ENCODE measurements at places on chromosomes 5 and 9.
A peak's percentile ranks its signal among the peaks of the same experiment; 100 is the strongest.

GRCh38 chr9:2378816-2379215 is 242.8 kb upstream of the VLDLR start:
- no peak for DNase-seq

- peak; percentile 25 for DNase-seq
These were observed 627.9 kb upstream of the RORB start for GRCh38 chr9:73869264-73869663.

GRCh38 chr5:113224605-113225065 is 210.2 kb downstream of the TSSK1B start:
- DNase-seq = no peak

GRCh38 chr5:129554134-129554904 is 94.2 kb downstream of the ADAMTS19 start:
- peak; percentile 31 for DNase-seq

- no peak for DNase-seq
These were observed 545.0 kb downstream of the PRR16 start for GRCh38 chr5:121009058-121009457.

- DNase-seq = peak; percentile 99
These were observed 46.2 kb upstream of the PWWP2A start for GRCh38 chr5:160165137-160166068.

- no peak for DNase-seq
These were observed 289.8 kb upstream of the GRAMD2B start for GRCh38 chr5:126133424-126133823.

DNA sequence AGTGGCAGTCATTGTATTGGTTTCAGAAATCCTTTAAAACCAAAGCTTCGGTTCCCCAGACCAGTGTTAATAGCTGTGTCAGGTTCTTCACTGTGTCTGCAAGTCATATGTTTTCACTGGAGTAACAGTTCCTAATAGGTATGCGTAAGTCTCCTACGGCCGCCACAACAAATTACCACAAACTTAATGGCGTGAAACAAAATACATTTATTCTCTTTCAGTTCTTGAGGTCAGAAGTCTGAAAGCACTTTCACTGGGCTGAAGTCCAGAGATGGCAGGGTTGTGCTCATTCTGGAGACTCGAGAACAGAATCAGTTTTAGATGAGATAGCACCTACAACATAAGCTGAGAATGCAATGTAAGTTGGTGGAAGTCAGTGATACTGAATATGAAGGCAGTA is 556.2 kb downstream of the TLE4 start:
- no peak for DNase-seq

DNA sequence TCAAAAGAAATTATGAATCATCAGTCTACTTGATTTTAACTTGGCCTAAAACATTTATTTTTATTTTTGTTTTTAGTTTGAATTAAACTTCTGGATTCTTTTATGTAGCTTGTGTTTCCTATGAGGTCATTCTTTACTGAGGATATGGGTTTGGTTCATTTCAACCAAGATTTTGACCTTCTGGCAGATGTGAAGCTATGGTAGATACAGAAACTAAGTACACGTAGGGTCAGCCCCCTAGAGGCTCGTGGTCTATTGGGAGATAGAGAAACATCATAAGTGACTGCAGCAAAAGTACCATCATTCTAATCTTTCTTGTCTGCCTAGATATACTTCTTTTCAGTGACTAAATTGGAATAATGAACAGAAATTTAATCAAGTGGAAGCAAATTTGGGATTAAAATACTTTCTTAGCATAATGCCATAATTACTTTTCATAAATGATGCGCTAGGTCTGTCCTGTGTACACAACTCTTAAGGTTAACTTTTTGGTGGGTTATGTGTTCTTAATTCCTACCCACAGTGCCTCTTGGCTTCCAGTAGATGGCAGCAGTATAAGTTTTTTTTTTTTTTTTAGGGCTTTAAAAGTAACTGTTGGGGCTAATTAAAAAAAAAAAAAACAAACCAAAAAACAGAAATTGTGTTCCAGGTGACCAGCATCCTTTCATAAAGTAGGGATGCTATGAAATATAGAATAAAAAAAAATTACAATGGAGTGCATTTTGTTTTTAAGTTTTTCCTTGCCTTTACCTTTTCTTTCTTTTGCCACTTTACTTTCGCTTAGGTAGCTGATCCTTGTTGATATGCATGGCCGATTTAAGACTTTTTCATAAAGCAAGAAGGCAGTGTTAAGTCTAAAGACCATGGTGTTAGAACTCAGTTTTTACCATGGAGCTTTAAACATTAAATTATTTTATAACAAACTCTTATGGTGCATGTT is 49.9 kb downstream of the LRRTM2 start:
- no peak for DNase-seq

DNA sequence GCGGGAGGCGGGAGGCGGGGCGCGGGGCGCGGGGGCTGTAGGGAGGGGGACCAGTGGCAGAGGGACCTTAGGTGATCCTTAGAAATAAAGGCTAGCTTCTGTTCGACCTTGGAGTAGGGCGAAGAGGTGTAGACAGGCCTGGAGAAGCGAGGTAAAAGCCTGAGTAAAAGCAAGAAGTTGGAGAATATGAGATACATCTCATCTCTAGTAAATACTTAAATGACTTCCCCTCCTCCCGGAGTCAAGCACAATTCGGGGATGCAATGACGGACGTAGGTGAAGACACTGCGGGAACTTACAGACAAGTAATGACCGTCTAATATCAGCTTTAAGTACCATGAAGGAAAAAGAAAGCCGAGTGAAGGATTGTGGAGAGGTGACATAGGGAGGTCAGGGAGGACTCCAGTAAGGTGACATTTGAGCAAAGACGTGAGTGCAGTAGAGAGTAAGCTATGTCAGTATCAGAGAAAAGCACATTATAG is 466 bp downstream of the SMC2 start:
- no peak for DNase-seq

GRCh38 chr9:74521009-74521408 is 23.9 kb downstream of the RORB start:
- no peak for DNase-seq

All from skeletal muscle cell (primary cell).